ENCODE measurements at places on chromosomes 5 and 9.
A peak's percentile ranks its signal among the peaks of the same experiment; 100 is the strongest.

GRCh38 chr9:126893079-126893478 is 21.5 kb upstream of the RALGPS1 start:
- no peak for DNase-seq

- DNase-seq: no peak
Observed at GRCh38 chr9:121895358-121895757, 197.8 kb downstream of the TTLL11 start.

DNA sequence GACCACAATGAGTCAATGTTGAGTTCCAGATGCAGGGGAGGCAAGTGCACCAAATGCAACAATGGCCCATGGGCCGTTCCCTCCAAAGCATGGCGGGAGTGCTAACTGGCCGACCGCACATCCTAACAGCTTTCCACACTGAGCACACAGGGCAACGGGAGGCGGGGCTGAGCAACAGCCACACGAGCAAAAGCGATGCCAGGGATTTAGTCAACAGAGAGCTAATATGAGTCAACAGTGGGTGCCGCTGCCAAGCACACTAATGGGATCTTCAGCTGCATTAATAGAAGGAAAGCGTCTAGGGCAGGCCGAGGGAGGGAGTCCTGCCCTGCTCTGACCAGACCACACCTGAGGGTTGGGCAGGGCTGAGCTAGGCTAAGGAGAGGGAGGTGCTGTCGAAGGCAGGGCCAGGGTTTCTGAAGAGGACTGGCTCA is 4.6 kb downstream of the EPB41L4B start:
- DNase-seq: no peak

GRCh38 chr9:91489361-91489899 is 65.8 kb upstream of the NFIL3 start:
- no peak for DNase-seq

GRCh38 chr5:50623666-50624065 is 42.8 kb upstream of the PARP8 start:
- DNase-seq: peak; percentile 59

- peak; percentile 48 for DNase-seq
Observed at GRCh38 chr5:115431116-115431515, 113.5 kb downstream of the FEM1C start.

DNA sequence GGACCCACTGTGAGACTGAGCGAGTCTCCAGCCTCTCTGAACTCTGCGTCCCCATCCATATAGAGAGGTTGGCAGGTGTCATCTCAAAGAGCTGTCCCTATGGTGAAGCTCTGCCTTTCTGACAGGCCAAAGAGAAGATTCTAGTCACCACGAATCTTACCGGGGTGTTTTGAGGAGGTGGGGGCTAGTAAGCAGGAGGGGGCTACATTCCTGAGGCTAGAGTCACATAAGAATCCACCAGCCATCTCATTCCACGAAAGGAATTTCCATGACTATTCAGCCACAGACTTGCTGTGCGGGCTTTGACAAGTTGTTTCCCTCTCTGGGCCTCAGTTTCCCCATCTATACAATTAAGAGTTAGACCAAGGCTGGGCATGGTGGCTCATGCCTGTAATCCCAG is 16.3 kb downstream of the PDGFRB start:
- DNase-seq: no peak

- no peak for DNase-seq
Observed at GRCh38 chr5:124623265-124623664, 123.2 kb downstream of the ZNF608 start.

DNA sequence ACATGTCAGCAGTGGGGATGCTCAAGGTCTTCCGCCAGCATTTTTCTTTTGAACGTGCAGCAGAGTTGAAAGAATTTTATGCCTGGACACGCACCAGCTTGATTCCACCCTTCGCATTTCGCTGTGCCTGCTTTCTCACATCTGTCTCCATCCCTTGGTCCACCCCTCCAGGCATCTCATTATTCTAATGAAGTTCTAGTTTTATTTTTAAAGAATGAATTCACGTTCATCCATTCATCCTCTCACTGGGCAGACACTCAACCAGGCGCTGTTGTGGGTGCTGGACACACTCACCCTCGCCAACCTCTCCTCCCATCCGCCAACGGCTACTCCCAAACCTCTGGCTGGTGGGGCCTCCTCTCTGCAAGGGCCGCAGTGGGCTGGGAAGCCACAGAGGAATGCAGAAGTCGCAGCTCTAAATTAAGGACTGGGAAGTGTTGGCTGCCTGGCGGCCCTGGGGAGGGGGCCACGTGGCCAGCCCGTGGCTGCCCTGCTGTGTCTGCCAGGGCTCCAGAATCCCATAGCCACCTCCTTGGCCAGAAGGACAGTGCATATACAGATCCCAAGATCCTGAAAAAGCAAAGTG is 6.7 kb downstream of the SUSD3 start:
- DNase-seq: no peak

DNA sequence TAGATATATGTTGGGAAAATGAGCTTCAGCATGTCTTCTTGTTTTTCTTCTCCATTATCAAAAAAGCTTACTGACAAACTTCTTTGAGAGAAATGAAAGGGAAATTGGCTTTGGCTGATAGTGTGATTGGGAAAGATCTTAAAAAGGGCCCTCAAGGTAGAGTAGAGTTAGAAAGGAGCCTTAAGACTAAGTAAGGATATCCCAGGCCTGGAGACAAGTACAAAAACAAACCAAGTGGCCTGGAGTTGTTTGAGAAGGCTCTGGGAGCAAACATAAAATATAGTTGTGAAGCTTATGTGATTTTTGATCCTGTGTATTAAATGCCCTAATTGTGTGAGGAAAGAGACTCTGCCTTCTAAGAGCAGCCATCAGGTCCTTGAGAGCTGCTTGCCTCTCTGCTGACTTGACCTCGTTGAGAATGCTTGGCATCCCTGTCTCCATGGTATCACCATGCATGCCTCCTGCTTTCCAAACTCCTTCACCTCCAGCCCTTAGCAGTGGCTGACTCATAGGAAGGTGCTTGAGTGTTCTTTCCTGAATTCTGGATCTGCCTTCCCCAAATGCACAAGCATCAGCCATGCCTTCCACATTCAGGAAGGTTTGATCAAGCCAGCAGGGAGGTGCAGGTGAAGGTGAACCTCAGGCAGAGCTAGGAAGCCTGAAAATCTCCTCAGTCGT is 78.9 kb downstream of the SMARCA2 start:
- peak; percentile 41 for DNase-seq

DNA sequence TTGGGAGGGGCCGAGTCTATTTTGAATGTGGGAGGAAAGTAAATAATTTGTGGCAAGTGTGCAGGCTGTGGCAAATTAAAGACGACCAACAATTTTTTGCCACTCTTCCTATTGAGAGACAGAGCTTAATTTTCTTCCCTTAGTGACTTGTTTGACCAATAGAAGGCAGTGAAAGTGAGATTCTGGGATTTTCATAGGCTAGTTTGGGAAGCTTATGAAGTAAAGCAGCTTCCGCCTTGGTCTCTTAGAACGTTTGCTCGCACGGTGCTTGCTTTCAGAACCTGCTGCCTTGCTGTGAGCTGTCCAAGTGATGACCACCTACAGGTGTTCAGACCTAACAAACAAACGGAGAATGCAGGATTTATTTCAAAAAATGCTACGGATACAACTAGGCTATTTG is 6.7 kb upstream of the OR1N2 start:
- no peak for DNase-seq

DNA sequence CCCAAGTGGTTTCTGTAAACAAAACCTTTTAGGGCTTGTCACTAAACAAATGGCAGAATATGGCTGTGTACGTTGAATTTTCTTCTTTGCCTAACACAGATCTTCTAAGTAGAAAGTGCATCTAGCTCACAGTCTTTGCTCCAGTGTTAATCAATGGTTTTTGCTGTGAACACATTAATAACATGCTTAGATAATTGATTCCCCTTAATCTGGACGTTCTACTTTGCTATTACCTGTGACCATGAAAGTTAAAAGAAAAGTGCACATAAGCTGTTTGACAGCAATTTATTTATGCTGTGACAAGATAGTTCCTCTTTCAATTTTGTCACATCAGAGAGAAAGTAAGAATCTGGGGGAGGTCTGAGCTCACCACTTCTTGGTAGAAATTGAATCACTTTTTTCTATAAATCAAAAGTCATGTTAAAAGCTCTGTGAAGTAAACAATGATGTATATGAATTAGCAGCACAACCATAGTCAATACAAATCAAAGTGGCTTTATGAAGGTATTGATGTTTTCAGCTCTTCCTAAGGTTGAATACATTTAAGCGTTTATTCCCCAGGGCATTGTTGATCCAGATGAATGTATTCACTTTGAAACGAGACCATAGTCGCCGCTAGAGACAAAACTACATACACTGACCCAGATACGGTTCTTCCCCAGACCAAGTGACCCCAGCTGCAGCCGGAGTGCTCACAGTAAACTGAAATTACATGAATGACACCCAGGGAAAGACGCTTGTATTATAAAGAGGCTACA is 174.6 kb upstream of the ZNF608 start:
- no peak for DNase-seq

DNA sequence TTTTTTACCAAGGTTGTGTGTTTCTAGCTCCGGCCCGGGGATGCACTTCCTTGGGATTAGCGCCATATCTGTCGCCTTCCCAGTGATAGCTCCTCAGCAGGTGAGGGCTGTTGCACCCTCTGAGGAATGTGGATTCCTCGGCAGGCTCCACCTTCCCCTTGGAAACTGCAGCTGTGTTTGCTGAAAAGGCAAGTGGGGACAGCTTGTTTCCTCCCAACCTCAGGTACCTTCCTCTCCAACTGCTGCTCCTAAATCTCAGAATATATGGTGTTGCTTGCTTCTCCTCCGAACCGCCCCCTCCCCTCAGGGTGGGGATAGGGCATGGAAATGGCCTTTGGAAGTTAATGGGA is 1.3 kb downstream of the SLC1A1 start:
- DNase-seq: no peak

- no peak for DNase-seq
Observed at GRCh38 chr5:2651116-2651515, 100.4 kb downstream of the IRX2 start.

- no peak for DNase-seq
Observed at GRCh38 chr5:64364426-64364825, 141.4 kb upstream of the RGS7BP start.

DNA sequence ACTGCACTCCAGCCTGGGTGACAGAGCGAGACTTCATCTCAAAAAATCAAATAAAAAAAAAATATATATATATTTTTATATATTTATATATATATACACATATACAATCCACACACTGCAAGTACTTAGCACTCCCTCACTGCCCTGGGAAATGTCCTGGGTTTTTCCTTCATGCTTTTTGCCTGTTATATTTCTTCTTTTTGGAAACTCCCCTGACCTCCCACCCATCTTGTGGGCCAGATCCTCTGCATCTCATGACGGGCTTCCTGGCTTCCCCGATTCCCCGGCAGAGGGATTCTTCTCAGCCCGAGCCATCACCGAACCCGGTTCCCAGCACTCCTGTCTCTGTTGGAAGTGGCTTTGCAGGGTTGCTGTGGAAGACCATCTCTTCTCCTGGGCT is 39.5 kb upstream of the NCS1 start:
- no peak for DNase-seq
